ENCODE measurements at places on chromosomes 4 and X.

- DNase-seq: no peak
Observed at GRCh38 chr4:124334119-124334518, 378.4 kb downstream of the ANKRD50 start.

- DNase-seq: no peak
Observed at GRCh38 chr4:151640381-151640780, 120.4 kb downstream of the GATB start.

- no peak for DNase-seq
Observed at GRCh38 chr4:76279462-76279861, 27.1 kb upstream of the STBD1 start.

- no peak for DNase-seq
Observed at GRCh38 chr4:116736756-116737155, 348.6 kb downstream of the TRAM1L1 start.

DNA sequence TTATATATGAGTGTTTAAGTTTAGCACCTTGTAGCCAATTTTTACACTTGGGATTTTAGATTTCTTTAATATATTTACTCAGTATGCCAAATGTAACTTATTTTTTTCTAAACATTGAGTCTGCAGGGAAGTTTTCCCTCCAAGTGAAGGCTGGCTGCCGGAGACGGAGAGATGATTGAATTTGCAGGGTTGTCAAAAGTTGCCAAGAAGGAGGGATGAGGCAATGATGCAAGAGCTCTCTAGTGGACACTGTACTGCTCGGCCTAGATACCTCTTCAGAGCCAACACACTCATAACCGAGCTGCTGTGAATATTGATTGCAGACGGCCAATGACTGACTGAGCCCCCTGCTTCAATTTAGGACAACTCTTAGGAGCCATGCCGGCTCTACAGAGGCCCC, 318.6 kb upstream of the CASK start:
- DNase-seq: no peak

DNA sequence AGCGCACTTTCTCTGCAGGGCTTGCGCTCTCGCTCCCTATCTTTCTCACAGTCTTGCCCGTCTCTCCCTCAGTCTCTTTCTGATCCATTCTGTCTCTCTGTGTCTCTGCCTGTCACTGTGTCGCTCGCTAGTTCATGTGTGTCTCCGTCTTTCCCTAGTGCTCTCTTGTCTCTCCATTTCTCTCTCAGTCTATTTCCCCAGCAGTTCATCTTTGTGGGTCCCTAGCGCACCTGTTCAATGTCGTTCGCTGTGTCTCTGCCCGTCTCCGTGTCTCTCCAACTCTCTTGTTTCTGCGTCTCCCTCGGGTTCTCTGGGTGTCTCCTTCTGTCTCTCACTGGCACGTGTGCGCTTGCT, 1.5 kb downstream of the GPR101 start:
- no peak for DNase-seq

DNA sequence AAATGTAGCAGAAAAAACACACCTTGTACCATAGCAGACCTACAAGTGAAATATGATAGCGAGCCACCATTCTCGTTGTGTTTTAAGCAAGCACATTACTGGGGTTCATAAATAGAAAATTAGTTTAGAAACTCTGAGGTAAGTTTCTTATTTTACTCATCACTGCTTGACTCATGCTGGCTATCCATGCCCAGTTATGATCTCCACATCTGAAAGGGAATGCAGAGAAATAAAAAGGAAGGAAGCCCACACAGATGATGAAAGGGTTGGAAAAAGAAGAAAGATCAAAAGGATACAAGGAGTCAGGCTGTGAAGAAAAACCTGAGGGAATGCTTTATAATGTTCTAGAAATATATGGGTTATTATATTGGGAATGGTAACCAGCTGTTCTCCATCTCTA, 54.5 kb downstream of the CAMK2D start:
- no peak for DNase-seq

DNA sequence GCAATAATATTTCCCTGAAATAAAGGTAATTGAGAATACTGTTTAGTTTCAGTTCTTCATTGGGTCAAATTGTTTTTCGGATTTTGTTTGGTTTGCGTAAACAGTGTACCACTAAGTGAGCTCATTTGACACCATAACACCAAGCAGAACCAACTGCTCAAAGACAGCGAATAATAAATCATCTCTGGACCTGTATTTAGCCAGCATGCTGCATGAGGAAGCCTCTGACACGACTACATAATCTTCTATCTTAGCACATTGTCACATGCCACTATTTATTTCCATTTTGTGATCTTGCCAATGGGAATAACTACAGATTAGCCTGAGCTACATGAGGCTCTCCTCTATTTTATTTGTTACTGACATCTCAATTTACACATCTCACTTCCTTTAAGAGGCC, 12.1 kb upstream of the PRKG2 start:
- no peak for DNase-seq

DNA sequence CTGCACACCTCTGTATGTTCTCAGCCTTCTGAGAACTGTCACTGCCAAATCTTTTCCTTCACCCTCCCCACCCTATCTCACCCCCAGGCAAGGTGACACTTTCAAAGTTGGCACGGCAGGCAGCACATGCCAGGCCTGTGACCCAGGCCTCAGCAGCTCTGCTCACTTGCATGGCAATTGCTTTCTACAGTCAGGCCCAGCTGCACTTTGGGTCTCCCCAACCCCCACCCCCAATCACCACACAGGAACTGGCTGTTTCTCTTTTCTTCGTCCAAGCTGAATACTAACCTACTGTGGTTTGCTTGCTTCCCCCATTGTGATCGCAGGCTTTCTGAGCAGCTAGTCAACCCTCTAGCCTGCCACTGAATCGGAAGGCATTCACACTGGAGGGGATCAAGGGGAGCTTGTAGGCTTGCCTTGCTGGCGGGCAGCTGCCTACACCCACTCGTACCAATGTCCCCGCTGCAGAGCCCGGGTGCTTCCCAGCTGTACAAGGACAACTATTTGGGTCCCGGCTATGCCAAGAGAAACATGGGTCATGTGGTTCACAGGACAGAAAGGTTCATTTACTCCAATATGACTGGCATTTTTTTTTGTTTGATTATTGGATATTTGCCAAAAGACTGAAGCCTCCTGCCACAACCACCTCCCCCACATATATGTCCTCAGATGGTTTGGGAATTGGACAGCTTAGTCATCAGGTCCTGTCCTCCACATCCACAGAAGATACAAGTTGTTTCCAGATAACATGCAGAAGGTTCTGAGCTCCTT, 28.1 kb downstream of the SLC25A43 start:
- no peak for DNase-seq

- no peak for DNase-seq
Observed at GRCh38 chr4:126794363-126794762, 838.4 kb upstream of the INTU start.

DNA sequence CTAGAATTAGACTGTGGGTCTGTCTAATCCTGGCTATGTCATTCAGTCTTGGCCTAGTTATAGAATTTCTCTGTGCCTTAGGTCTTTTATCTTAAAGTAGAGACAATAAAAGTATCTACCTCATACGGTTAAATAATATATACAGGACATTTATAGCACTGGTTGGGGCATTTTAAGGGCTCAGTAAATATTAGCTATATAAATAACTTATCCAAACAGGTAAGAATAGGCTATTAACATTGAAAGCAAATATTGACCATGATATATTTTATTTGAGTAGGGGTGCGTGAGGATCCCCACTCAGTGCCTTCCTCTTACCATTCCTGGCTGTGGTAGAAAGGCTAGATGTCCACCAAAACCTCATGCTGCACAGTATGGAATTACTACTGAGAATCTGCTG, 47.4 kb downstream of the HSD17B13 start:
- DNase-seq: no peak

GRCh38 chr4:88101165-88101564, 57.3 kb downstream of the ABCG2 start:
- no peak for DNase-seq

DNA sequence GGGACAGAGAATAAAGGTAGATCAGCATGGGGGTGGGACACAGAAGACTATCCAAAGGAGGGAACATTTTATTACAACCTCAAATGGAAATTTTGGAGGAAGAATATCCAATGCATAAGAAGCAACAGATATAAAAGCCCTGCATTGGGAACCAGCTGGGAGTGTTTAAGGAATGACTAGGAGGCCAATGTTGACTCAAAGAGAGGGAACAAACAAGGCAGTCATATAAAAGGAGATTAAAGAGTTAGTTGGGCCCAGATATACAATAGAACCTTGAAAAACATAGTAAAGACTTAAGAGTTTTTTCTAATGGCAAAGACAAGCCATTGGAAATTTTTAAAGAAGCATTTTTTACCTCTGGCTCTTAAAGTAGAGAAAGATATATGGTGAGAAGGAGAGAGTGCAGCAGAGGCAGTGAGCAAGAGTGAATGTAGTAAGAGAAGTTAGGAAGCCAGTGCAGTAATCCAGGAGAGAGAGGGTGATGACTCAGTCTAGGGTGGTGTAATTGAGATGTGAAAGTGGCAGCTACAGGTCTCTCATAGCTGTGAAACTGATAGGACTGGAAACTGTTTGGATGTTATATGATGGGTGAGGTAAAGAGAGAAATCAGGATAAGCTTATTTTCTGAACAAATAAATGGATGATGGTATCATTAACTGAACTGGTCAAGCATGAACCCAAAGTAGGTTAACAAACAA, 182.2 kb upstream of the ATOH1 start:
- DNase-seq: no peak

- no peak for DNase-seq
Observed at GRCh38 chr4:78570117-78570516, 18.5 kb downstream of the ANXA3 start.

DNA sequence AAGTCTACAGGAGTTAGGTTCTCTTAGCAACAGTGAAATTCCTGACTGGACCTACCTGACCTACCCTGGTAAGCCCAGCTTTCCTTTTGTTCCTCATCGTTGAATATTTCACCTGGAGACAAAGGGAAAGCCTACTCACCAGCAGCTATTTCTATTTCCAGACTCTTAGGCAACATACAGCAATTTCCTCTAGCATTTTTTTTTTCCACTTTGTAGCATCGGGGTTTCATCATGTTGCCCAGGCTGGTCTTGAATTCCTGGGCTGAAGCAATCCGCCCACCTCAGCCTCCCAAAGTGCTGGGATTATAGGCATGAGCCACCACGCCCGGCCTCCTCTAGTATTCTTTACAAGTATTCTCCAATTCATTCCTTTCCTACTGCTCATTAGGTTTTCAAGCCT, 6.8 kb upstream of the S100G start:
- DNase-seq: no peak
